ENCODE measurements at places on chromosomes 7 and 10. TPM values are rescaled to one million over a fixed set of nuclear protein-coding genes. Genes with fewer than 3 reads are reported as not detected.

Gene HECTD2
- total RNA-seq, result 5.2 TPM

Gene SH2B2
- 7.3 TPM for total RNA-seq

Gene GDI2
- total RNA-seq, result 348 TPM

Gene MEOX2
- total RNA-seq, result 0.81 TPM

Gene TIMM23B
- 8.7 TPM for total RNA-seq

Gene TMEM236
- total RNA-seq, result under 0.01 TPM

Gene SPDYE11
- not detected for total RNA-seq

Gene FAM3C
- total RNA-seq, result 56.3 TPM

Gene ELOVL3
- 0.32 TPM for total RNA-seq

Gene CALHM2
- 87.0 TPM for total RNA-seq

Gene SLC18A2
- total RNA-seq, result not detected

Gene ZNF503
- total RNA-seq, result 10.8 TPM

Gene PRSS37
- total RNA-seq, result not detected

Gene GDF2
- not detected for total RNA-seq

Gene UNC5B
- 54.9 TPM for total RNA-seq

Gene STAMBPL1
- total RNA-seq, result 23.8 TPM

Gene AKR1C3
- total RNA-seq, result 82.9 TPM

Gene CCDC146
- total RNA-seq, result 1.9 TPM

Gene TMEM60
- 9.9 TPM for total RNA-seq

Gene LRGUK
- not detected for total RNA-seq

Gene ZNF853
- 1.1 TPM for total RNA-seq

Gene HECW1
- not detected for total RNA-seq

Gene FAM131B
- 0.97 TPM for total RNA-seq

Gene IPMK
- 7.9 TPM for total RNA-seq

Gene NEUROG3
- total RNA-seq, result not detected

Gene PDLIM1
- total RNA-seq, result 82.3 TPM

Gene OR13A1
- total RNA-seq, result not detected

Gene ZCWPW1
- 0.81 TPM for total RNA-seq

Gene ANXA8L1
- total RNA-seq, result not detected

Gene SEMA3A
- 1.1 TPM for total RNA-seq

Gene INHBA
- total RNA-seq, result 1.4 TPM

Gene VAX1
- total RNA-seq, result not detected

Gene CUZD1
- 0.18 TPM for total RNA-seq

Gene VSTM4
- 3.1 TPM for total RNA-seq

Gene CFAP46
- 0.81 TPM for total RNA-seq
